GM12892 (cell line): ENCODE measurements at places on chromosomes 13 and 19.
A peak's percentile ranks its signal among the peaks of the same experiment; 100 is the strongest.

GRCh38 chr19:50567052-50567841 is 988 bp downstream of the LRRC4B start:
- no peak for DNase-seq

- DNase-seq: peak; percentile 82
Measured at GRCh38 chr19:33064792-33065550, at the start of gene RHPN2. RHPN2 (minus strand) TSS chr19:33064888; CDS start chr19:33064852, 36 bp downstream.

DNA sequence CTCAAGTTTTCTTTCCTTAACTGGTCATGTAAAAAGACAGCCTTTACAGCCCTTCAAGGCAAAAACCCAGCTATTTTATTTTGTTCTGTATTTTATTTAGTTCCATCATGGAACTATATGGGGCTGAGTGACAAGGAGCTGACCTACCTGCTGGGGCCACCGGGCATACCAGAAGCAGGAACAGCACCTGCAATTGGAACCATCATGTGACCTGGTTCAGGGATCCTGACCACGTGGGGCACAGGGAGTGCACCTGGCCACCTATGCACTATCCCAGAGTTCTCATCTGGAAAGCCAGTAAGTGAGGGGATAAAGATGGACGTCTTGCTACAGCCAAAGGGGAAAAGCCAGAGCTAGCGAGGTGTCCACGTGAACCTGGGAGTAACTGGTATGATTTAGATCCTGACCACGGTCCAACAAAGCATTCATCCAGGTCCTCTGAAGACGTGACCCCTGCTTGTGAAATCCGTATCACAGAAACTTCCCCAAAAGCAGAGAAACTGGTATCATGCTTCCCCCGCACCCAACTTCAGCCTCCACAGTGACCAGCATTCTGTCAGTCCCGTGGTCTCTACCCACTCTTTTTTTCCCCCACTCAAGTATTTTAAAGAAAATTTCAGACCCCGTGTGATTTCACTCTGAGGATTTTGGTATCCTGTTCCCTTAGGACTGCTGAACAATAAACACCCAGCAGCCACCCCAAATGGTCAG is 40.5 kb upstream of the SLC15A1 start:
- no peak for DNase-seq

DNA sequence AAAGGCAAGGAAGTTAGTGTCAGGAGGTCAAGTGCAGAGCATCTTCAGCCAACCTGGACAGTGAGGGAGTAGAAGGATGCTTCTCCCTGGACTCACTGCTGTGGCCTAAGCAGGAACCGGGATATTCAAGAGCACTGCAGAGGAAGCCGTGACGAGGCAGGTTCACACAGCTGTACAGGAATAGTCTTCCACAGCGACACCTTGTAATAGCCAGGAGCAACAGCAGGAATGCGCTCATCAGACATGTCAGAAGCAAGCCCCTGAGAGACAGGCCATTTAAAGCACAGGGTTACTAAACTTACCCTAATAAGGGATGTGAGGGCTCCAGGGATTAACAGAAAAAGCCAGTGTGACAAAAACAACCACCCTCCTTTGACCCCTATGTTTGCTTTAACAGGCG is 3.5 kb upstream of the MED26 start:
- DNase-seq: no peak

GRCh38 chr19:50486823-50487515 is 10.3 kb upstream of the GARIN5A start:
- no peak for DNase-seq

GRCh38 chr13:99419591-99420243 is 81.6 kb upstream of the TM9SF2 start:
- no peak for DNase-seq
